ENCODE measurements at places on chromosomes 7 and 10. TPM values are rescaled to one million over a fixed set of nuclear protein-coding genes. Genes with fewer than 3 reads are reported as not detected.

The FFAR4 gene
- total RNA-seq: not detected

The PANK1 gene
- 31.6 TPM for total RNA-seq

The STEAP1B gene
- 22.7 TPM for total RNA-seq

The MSS51 gene
- total RNA-seq: 2.2 TPM

The NUB1 gene
- total RNA-seq: 35.3 TPM

The PTF1A gene
- total RNA-seq: 0.48 TPM

The IRF5 gene
- total RNA-seq: 0.62 TPM

The LEP gene
- total RNA-seq: not detected

The TUBAL3 gene
- 0.11 TPM for total RNA-seq

The WDFY4 gene
- total RNA-seq: not detected

The ERVW-1 gene
- 1.1 TPM for total RNA-seq

The ADCY1 gene
- 5.6 TPM for total RNA-seq

The TMEM236 gene
- 0.03 TPM for total RNA-seq

The HOXA6 gene
- total RNA-seq: not detected

The PRXL2A gene
- 36.1 TPM for total RNA-seq

The ASB15 gene
- total RNA-seq: not detected

The SFMBT2 gene
- total RNA-seq: 3.5 TPM

The CAV2 gene
- 9.5 TPM for total RNA-seq

The ANKRD61 gene
- 0.18 TPM for total RNA-seq

The STK31 gene
- 0.92 TPM for total RNA-seq

The MMRN2 gene
- total RNA-seq: 2.7 TPM

The DPYSL4 gene
- total RNA-seq: 7.6 TPM

The CREB5 gene
- total RNA-seq: 1.8 TPM

The CASD1 gene
- 16.0 TPM for total RNA-seq

The BAG3 gene
- 8.4 TPM for total RNA-seq

The GPRIN2 gene
- 4.3 TPM for total RNA-seq

The HACD1 gene
- 12.2 TPM for total RNA-seq

The NKX2-3 gene
- total RNA-seq: not detected

The OR2A1 gene
- not detected for total RNA-seq

The ZNF467 gene
- total RNA-seq: 0.55 TPM

The PRSS2 gene
- total RNA-seq: 0.97 TPM

The CYP26A1 gene
- total RNA-seq: 190 TPM

The PRKCQ gene
- 12.7 TPM for total RNA-seq

The FAM25A gene
- total RNA-seq: not detected

The ASL gene
- 34.4 TPM for total RNA-seq

The C7orf33 gene
- total RNA-seq: not detected

The MEIG1 gene
- not detected for total RNA-seq

The VAX1 gene
- total RNA-seq: 0.81 TPM

The NPSR1 gene
- not detected for total RNA-seq

The CPA1 gene
- total RNA-seq: 0.17 TPM

The SPDYE8 gene
- total RNA-seq: not detected

The PRKAR2B gene
- 22.9 TPM for total RNA-seq

The DYNC1I1 gene
- total RNA-seq: 1.4 TPM

The SDK1 gene
- total RNA-seq: 4.1 TPM

The TMEM140 gene
- not detected for total RNA-seq

The ABCC2 gene
- total RNA-seq: 0.44 TPM

The PRPS1L1 gene
- total RNA-seq: not detected
